ENCODE measurements at places on chromosomes 6 and 20. TPM values are rescaled to one million over a fixed set of nuclear protein-coding genes. Genes with fewer than 3 reads are reported as not detected.

GRCh38 chr20:56845546-56846086 lies 216.5 kb downstream of the TFAP2C start:
- H3K4me3 ChIP-seq, result no peak overlapping the region
- peaks cover 7% of the 10 kb centered on the region for H3K4me1 ChIP-seq
- H3K36me3 ChIP-seq, result no peaks in the 10 kb centered on the region
- DNase-seq, result no peak
- H3K27me3 ChIP-seq, result no peaks in the 10 kb centered on the region
- no peak overlapping the region for H3K27ac ChIP-seq

- H3K27me3 ChIP-seq, result no peaks in the 10 kb centered on the region
- no peak overlapping the region for H3K4me3 ChIP-seq
Measured at GRCh38 chr6:166860392-166860791, 96.0 kb downstream of the RNASET2 start.

DNA sequence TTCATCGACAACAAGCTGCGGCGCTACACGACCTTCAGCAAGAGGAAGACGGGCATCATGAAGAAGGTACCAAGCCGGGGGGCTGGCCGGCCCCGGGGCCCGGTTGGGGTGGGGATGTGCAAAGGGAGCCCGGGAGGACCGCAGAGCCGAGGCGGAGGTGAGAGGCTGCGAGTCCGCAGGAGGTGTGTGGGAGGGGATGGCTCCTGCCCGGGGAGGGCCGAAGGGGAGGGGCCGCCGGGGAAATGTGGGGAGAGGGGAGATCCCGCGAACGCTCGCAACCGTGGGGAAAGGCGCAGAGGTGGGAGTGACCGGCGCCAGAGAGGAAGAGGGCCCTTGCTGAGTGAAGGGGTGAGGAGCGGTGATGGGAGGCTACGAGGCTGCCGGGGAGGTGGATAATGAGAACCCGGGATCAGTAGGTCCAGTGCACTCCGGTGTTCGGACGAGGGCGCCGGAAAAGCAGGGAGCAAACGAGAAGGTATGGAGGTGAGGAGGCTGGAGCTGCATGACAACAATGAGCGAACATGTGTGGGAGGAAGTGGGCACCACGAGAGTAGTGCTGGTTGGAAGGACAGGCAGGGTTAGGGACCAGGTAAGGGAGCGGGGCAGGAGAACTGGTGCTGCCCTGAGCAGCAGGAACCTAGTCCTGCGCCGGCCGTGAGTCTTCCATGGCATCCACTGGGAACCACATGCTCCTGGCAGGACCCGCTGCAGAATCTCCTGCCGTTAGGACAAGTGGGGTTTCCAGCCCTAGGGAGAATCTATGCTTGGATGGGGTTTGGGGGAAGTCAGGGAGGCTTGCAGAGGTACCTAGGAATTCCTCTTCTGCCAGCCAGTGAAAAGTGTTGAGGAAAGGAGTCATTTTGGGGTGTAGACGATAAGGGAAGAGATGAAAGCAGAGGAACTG lies 1.3 kb downstream of the SRF start:
- peak overlapping the region; percentile 67 for H3K27ac ChIP-seq
- peak; percentile 78 for DNase-seq

GRCh38 chr6:116648156-116648555 lies 20.4 kb downstream of the ZUP1 start:
- no peak overlapping the region for H3K4me3 ChIP-seq
- peaks cover 16% of the 10 kb centered on the region for H3K36me3 ChIP-seq
- no peaks in the 10 kb centered on the region for H3K27me3 ChIP-seq
- DNase-seq, result no peak
- H3K4me1 ChIP-seq, result no peaks in the 10 kb centered on the region
- H3K27ac ChIP-seq, result no peak overlapping the region

GRCh38 chr6:36373368-36374019 lies 14.0 kb downstream of the ETV7 start:
- H3K27me3 ChIP-seq, result no peaks in the 10 kb centered on the region
- H3K27ac ChIP-seq, result no peak overlapping the region
- no peak overlapping the region for H3K4me3 ChIP-seq
- DNase-seq, result no peak

DNA sequence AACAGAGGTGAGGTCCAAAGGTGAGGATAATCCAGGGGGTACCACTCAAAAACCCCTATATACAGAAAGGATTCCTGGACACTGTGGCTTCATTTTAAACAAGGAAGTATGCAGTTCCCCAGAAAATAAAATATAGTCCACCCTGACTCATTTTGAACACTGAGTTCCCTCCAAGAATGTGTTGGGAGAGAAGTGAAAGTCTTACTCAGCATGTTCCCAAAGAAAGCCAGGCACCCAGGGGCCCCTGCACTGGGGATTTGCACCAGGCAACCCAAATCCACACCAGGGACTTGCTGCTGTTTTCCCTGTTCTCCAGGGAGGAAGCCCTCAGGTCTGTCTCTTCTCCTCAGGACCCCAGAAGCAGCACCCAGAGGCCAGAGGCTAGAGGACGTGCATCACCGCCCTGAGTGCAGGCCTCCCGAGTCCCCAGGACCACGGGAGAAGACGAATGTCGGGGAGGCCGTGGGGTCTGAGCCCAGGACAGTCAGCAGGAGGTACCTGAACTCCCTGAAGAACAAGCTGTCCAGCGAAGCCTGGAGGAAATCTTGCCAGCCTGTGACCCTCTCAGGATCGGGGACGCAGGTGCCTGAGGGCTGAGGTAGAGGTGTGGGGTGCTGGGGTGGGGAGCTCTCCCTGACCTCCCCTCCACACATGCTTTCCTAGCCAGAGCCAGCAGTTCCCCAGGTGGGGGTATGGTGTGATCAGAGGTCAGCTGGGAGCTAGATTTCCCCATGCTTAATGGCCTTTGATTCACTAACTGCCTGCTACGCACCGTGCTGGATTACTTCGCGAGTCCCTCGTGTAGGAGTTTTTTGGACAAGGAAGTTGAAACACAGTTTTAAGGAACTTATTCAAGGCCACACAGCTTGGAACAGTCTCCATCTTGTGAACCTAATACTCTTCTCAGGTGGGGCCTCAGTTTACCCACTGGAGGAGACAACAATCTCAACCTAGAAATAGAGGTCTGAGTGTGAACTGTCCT lies 3.3 kb downstream of the FGD2 start:
- H3K4me3 ChIP-seq, result no peak overlapping the region
- H3K36me3 ChIP-seq, result no peaks in the 10 kb centered on the region
- DNase-seq, result no peak
- H3K4me1 ChIP-seq, result peaks cover 7% of the 10 kb centered on the region

GRCh38 chr20:42093542-42094440 lies 475.6 kb upstream of the CHD6 start:
- no peak overlapping the region for H3K27ac ChIP-seq
- DNase-seq, result peak; percentile 24
- peaks cover 2% of the 10 kb centered on the region for H3K4me1 ChIP-seq
- no peaks in the 10 kb centered on the region for H3K27me3 ChIP-seq
- no peak overlapping the region for H3K4me3 ChIP-seq
- peaks cover 16% of the 10 kb centered on the region for H3K36me3 ChIP-seq

DNA sequence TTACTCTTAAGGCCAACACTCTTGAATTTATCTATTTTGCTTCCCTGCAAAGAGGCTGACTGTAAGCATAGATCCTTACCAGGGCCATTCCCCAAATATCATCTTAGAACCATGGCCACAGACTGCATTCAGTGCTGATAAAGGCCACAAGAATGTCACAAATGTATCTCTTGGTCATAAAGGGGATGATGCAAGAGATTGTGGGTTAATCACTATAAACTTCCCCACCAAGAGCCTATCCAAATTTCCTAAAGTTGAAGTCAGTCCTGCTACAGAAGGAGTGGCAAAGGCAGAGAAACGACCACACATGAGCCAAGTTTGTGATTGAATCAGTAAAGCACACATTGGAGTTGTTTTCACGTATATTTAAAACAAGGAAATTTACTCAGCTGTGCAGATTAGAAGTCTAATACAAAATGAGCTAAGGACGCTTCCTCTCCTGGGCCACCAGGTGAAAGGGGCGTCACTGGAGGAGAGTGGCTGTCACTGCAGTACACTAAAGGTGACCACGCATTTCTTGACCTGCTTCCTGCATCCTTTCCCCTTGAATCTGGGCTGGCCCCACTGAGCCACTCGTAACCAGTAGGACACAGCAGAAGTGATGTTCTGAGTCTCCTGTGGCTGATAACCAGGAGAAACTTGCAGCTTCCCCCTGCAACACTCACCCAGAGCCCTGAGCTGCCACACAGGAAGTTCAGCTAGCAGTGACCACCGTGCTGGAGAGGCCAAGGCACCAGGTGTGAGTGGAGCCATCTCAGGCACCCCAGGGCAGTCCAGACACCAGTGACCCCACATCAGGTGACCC lies 181.9 kb downstream of the SYNDIG1 start:
- H3K27me3 ChIP-seq, result no peaks in the 10 kb centered on the region
- no peak for DNase-seq
- peaks cover 15% of the 10 kb centered on the region for H3K4me1 ChIP-seq
- no peak overlapping the region for H3K4me3 ChIP-seq
- H3K36me3 ChIP-seq, result peaks cover 6% of the 10 kb centered on the region
- no peak overlapping the region for H3K27ac ChIP-seq

GRCh38 chr6:132188556-132189264 lies 212.6 kb downstream of the MOXD1 start:
- H3K4me3 ChIP-seq, result no peak overlapping the region
- no peak overlapping the region for H3K27ac ChIP-seq
- H3K4me1 ChIP-seq, result no peaks in the 10 kb centered on the region
- no peaks in the 10 kb centered on the region for H3K36me3 ChIP-seq

DNA sequence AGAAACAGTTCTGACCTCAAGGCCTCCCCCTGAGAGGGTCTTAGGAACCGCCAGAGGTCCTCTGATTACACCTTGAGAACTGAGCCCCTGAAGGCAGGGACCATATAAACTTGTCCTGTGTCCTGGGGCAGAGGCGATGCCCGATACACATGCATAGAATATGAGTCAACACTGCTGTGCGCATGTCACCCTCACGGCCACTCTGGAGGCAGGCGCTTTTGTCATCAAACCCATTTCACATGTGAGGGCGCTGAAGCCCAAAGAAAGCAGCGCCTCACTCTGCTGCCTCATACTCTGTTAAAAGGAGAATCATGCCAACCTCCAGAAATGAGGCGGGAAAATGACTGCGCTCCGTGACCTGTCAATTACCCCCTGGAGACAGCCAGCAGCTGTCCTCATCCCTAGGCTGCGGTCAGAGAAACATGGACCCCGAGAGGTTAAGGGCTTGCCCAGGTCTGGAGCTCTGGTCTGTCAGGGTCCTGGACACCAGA lies 158.3 kb downstream of the GRM4 start:
- no peak for DNase-seq
- H3K27ac ChIP-seq, result no peak overlapping the region
- H3K4me1 ChIP-seq, result peaks cover 11% of the 10 kb centered on the region
- no peak overlapping the region for H3K4me3 ChIP-seq
- no peaks in the 10 kb centered on the region for H3K36me3 ChIP-seq
- H3K27me3 ChIP-seq, result no peaks in the 10 kb centered on the region

DNA sequence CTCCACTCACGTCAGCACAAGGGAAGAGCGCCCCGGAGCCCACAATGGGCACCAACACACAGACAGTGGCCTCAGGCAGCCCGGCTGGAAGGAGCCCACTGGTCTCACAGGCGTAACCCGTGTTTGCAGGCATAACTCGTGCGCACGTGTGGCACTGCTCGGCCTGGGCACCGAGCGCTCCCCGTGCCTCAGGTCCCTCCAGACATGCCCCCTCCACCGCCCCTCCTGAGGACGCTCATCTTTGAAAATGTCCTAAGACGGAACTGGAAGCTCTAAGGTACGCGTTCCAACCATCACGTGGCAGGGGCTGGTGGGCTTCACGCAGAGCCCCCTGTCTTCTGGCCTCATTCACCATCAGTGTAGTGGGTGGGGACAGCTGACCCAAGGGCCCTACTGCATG lies 44.6 kb downstream of the SSR1 start:
- DNase-seq, result no peak
- no peaks in the 10 kb centered on the region for H3K27me3 ChIP-seq
- no peak overlapping the region for H3K4me3 ChIP-seq
- H3K4me1 ChIP-seq, result peaks cover 5% of the 10 kb centered on the region

DNA sequence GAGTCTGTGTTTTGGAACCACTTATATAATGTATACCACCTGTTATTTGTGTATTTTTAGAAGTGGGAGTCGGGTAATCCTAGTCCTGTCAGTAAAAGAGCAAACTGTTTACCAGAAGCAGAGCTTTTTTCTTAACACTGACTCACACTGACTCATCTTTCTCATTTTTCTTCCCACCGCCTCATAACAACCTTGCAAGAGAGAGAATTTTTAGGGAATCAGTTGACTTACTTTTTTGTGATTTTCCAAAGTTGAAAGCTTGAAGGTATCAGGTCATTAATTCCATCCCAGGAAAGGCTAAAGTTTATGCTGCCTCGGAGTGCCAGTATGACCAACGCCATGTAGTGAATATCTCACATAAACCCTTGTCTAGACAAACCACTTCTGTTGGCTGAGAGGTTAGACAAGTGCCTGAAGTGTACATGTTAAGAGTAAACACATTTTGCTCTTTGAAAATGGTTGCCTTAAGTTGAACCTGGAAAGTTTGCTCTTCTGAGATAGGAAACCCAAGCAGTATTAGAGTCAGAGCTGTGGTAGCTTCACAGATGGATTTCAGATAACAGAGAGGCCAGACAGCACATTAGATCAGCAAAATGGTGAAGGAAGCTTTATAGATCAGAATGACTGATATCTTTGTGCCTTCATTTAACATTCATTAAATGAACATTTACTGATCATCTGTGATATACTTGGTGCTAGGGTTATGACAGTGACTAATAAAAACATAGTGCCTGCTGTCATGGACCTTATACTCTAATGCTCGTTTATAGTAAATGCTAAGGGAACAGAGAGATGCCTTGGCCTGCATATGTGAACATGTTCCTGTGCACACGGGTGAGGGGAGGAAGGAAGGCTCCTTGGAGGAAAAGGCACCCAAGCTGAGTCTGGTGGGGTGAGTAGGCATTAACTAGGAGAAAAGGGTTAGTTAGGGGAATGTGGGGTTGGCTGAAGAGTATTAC lies 29.1 kb upstream of the PKIG start:
- no peaks in the 10 kb centered on the region for H3K36me3 ChIP-seq
- DNase-seq, result no peak
- H3K27me3 ChIP-seq, result no peaks in the 10 kb centered on the region
- no peaks in the 10 kb centered on the region for H3K4me1 ChIP-seq

GRCh38 chr6:139338795-139339194 lies 35.7 kb downstream of the CITED2 start:
- no peaks in the 10 kb centered on the region for H3K36me3 ChIP-seq
- no peak overlapping the region for H3K4me3 ChIP-seq
- no peaks in the 10 kb centered on the region for H3K4me1 ChIP-seq
- H3K27ac ChIP-seq, result peak overlapping the region; percentile 55
- DNase-seq, result no peak

DNA sequence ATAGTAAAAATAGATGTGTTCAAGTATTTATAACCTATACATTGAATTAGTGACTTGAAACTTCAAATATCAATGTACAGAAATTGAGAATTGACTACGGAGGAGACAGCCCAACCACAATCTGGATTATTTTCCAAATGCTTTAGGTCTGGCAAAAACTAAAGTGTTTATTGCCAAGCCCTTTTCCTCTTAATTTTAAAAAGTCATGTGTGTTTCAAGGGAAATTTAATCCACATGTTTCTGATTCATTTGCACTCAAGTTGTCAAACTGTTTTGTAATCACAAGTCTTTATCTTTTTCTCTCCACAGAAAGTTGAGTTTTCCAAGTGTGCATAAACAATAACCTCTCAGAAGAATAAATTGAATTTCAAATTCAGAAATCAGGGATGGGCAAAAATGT lies 350.8 kb upstream of the RSPO3 start:
- H3K27me3 ChIP-seq, result no peaks in the 10 kb centered on the region
- no peaks in the 10 kb centered on the region for H3K4me1 ChIP-seq
- DNase-seq, result no peak
- H3K4me3 ChIP-seq, result no peak overlapping the region

The CDSN gene
- not detected for total RNA-seq

The TP53TG5 gene
- total RNA-seq, result 0.69 TPM

The OXT gene
- total RNA-seq, result not detected

The SPATA25 gene
- 3.0 TPM for total RNA-seq

The TCP11 gene
- total RNA-seq, result 2.0 TPM

The ATG5 gene
- total RNA-seq, result 37.4 TPM

The NT5E gene
- 17.6 TPM for total RNA-seq

The SYTL3 gene
- 4.6 TPM for total RNA-seq

All from spinal cord (tissue), 10 donors.